ENCODE measurements at places on chromosomes 6 and 20.
A peak's percentile ranks its signal among the peaks of the same experiment; 100 is the strongest.

DNA sequence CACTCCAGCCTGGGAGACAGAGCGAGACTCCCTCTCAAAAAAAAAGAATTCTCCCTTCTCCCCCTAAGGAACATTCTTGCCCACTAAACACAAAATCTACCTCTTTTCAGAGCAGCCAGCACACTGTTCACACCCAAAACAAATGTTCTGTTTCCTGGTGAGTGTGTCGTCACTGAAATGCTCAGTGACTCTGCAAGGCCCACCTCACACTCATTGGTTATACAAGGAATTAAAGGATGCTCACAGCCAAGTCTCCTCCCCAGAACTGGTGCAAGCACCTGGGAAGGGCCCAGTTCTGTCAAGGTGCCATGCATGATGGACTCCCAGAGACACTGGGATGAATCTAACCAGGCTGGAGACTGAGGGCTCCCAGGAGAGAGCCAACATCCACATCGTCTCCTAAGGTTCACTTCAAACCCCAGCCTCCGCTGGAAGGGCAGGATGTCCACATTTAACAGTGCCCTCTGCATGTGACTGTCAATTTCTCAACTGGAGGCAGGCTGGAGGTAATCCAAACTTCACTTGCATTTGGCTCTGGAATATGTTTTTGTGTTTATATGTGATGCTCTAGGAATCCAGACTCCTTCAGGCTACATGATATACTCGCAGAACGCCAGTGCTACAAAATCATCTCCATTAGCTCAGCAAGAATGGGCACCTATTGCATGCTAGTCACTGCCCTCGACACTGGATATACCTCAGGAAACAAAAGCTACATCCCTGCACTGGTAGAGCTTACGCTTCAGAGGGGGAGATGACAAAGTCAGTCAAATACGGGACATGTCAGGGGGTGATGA lies 7.1 kb downstream of the RRBP1 start:
- peak; percentile 41 for DNase-seq

- peak; percentile 50 for DNase-seq
These were observed 723 bp downstream of the AKIRIN2 start for GRCh38 chr6:87701344-87701675.

GRCh38 chr6:74000666-74001490 lies 304.9 kb downstream of the CD109 start:
- no peak for DNase-seq

GRCh38 chr6:27795697-27796494 lies 116.3 kb downstream of the OR2B2 start:
- peak; percentile 93 for DNase-seq

GRCh38 chr6:157471895-157472686 lies 91.1 kb downstream of the ZDHHC14 start:
- no peak for DNase-seq
